Subcutaneous adipose tissue (tissue), 4 donors: ENCODE measurements at places on chromosomes 5 and 9. TPM values are rescaled to one million over a fixed set of nuclear protein-coding genes. Genes with fewer than 3 reads are reported as not detected.

The TTC39B gene
- 3.6 TPM for total RNA-seq

The DPYSL3 gene
- 46.0 TPM for total RNA-seq

The ADAMTS2 gene
- 53.1 TPM for total RNA-seq

The GOLGA1 gene
- total RNA-seq: 15.1 TPM

The MXD3 gene
- 7.8 TPM for total RNA-seq

The TERT gene
- total RNA-seq: not detected

The HTR4 gene
- not detected for total RNA-seq

The TAF1L gene
- 0.17 TPM for total RNA-seq

The PPIC gene
- 29.3 TPM for total RNA-seq

The DPP7 gene
- total RNA-seq: 135 TPM

The AQP7 gene
- total RNA-seq: 498 TPM
